ENCODE measurements at places on chromosomes 6 and 20. TPM values are rescaled to one million over a fixed set of nuclear protein-coding genes. Genes with fewer than 3 reads are reported as not detected.

Gene FAM184A
- 12.8 TPM for total RNA-seq

Gene KCNK16
- not detected for total RNA-seq

Gene FGD2
- total RNA-seq: 18.6 TPM

Gene ANGPT4
- 0.66 TPM for total RNA-seq

Gene OGFRL1
- 56.0 TPM for total RNA-seq

DNA sequence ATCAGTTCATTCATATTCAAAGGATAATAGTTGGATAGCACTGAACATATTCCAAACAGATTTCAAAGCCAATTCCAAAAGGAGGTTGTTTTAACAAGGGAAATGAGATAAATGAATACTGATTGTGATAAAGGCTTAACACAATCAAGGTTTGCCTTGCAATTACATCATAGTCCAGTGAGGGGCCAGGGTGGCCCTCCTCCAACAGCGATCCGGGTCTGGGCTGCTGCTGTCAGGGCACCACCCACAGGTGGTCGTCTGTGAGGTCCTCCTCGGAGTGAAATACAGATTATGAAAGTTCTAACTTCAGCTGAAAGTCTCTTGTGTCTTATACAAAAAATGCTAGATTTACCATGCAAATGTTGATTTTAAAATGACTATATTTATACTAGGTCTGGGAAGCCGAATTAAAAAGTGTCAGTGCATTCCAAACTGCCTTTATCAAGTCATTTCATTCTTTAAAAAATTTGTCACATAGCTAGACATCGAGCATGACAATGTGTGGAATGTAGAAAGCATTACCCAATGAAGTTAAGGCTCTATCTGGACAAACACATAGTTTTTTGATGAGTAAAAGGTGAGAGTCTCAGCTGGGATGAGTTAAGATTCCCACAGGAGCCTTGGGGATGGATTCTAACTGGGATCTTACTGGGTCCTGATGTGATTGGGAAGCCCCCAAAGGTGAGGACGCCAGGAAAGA, 65.9 kb upstream of the SLC22A23 start:
- no peaks in the 10 kb centered on the region for H3K27me3 ChIP-seq
- no peak for DNase-seq
- H3K4me1 ChIP-seq: peaks cover 6% of the 10 kb centered on the region

DNA sequence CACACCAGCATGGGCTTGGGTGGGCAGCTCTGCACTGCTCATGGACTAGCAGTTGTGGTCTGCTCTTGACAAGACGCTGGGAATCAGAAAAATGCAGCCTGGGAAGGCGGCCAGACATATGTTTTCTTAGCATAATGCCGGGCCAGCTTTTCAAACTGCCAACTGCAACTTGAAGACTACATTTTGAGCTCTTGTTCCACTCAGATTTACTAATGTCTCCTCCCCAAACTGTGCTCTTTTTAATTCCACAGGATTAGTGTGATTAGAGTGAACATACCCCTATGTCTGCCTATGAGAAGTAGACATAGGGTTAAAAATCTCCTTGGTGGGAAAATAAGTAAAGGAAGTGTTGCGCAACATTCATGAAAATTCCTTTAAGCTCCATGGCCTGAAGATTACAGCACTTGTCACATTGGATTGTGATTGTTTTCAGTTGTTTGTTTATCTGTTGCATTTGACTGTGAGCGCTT, 5.3 kb upstream of the FNDC1 start:
- no peaks in the 10 kb centered on the region for H3K36me3 ChIP-seq
- no peaks in the 10 kb centered on the region for H3K4me1 ChIP-seq
- H3K27me3 ChIP-seq: no peaks in the 10 kb centered on the region
- no peak overlapping the region for H3K27ac ChIP-seq

DNA sequence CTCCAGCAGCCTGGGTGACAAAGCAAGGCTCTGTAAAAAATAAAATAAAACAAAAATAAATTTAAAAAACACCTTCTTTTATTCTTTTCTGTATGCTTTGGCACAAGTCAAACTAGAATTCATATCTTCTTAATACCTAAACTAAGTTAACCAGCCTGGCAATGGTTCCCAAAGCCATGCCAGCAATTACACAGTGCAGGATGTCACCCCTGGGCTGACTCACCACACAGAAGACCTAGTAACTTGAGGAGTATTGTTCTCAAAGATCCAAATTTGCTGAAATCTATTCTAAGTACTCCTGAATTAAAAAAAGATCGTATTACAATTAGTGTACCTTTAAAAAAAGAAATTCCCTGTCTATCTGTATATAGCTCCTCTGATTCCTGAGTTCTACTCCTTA, 162.7 kb upstream of the SGK1 start:
- H3K27me3 ChIP-seq: no peaks in the 10 kb centered on the region
- peak; percentile 57 for DNase-seq
- H3K27ac ChIP-seq: no peak overlapping the region
- H3K36me3 ChIP-seq: no peaks in the 10 kb centered on the region
- no peak overlapping the region for H3K4me3 ChIP-seq
- no peaks in the 10 kb centered on the region for H3K4me1 ChIP-seq

DNA sequence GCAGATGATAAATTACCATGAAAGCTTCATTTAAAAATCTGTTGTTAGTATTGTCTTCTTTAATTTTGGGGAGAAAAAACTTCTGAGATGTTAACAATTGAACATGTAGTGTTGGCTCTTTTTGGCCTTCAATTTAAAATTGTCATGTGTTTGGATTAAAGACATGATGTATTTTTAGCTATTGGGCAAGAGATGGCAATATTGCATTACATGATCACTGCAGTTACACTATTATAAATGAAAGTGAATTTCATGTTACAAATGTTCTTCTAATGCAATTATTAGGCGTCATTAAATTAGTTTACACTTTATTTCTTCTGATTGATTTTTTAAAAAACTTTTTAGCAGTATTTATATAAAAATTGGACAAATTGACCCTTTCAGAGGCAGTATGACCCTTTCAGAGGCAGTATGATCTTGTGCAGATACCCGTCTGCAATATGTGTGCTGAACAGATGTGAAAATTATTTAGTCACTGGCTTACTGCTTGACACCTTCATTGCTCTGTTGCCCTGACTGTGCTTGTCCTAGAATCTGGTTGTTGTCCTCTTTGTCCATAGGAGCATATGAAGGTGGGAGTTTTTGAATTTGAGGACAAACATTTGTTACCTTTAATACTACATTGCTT, 25.8 kb downstream of the CDKAL1 start:
- H3K27ac ChIP-seq: no peak overlapping the region
- no peak for DNase-seq
- H3K27me3 ChIP-seq: no peaks in the 10 kb centered on the region
- H3K36me3 ChIP-seq: no peaks in the 10 kb centered on the region
- H3K4me1 ChIP-seq: no peaks in the 10 kb centered on the region

DNA sequence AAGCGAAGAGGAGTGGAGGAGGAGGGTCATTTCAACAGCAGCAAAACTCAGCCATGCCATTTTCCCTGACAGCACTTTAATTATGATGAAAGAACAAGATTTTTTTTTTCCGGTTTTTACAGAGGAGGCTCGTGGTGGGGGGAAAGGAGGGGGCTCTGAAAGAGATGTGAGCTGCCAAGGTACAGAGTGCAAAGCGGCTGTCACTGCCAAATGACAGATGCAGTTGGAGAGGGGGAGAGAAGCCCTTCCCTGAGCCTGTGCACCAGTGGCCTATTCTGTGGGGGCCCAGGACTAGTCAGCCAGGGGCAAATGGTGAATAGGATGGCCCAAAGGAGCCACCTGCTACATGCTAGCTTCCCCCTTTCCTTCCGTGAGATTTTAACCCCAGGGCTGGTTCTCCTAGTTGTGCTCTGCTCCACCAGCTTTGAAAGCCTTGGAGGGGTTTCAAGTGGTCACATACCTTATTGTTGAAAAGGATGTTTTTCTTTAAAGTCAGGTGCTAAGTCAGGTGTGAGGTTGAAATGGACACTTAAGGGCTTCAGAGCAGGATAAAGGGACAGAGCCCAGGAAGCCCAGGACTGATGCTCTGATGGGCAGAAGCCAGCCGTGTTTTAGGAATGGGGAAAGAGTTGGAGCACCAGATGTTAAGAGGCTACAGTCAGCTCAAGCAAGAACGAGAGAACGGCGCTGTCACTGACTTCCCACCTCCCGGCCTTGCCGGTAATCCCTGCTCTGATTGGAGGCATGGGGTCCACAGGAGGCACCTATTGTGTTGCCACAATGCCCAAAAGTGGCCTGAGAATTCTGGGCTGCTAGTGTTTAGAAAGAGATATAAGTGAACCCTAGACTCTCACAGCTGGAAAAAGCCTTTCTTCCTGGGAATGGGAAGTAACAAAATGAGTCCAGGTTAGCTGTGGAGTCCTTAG, 24.8 kb downstream of the GNAS start:
- no peaks in the 10 kb centered on the region for H3K4me1 ChIP-seq
- no peak overlapping the region for H3K27ac ChIP-seq
- no peak overlapping the region for H3K4me3 ChIP-seq
- H3K36me3 ChIP-seq: no peaks in the 10 kb centered on the region
- no peaks in the 10 kb centered on the region for H3K27me3 ChIP-seq
- DNase-seq: no peak

DNA sequence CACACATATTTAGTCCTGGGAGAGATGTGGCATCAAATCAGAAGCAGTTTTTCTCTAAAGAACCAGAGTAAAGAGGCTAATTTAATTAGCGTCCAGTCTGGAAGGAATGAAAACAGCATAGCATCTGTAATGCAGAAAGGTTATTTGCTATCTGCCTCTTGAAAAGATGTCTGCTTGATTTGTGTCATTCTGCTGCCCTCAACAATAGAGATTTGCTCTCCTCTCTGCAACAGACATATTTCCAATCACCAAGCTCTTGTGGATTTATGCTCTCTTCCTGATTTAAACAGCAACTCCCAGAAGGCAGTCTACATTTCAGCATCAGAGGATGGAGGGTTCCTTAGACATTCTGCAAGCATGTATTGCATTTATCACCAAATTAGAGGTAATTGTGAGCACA, 53.5 kb upstream of the AKAP12 start:
- no peaks in the 10 kb centered on the region for H3K36me3 ChIP-seq
- H3K4me1 ChIP-seq: no peaks in the 10 kb centered on the region
- no peak for DNase-seq
- no peaks in the 10 kb centered on the region for H3K27me3 ChIP-seq

- H3K27me3 ChIP-seq: no peaks in the 10 kb centered on the region
- no peak overlapping the region for H3K4me3 ChIP-seq
- H3K36me3 ChIP-seq: no peaks in the 10 kb centered on the region
Observed at GRCh38 chr6:139153855-139154254, 19.0 kb downstream of the HECA start.

All from breast epithelium (tissue), 4 donors.